ENCODE measurements at places on chromosomes 4 and X. TPM values are rescaled to one million over a fixed set of nuclear protein-coding genes. Genes with fewer than 3 reads are reported as not detected.

KDR gene
- total RNA-seq: not detected

RAB39B gene
- total RNA-seq: 1.6 TPM

PNMA6F gene
- total RNA-seq: not detected

MAGEA1 gene
- 153 TPM for total RNA-seq

AWAT2 gene
- not detected for total RNA-seq

PPARGC1A gene
- 2.4 TPM for total RNA-seq

TMEM129 gene
- 18.4 TPM for total RNA-seq

SEC24B gene
- total RNA-seq: 12.1 TPM

MAML3 gene
- total RNA-seq: 0.21 TPM

- DNase-seq: no peak
Observed at GRCh38 chr4:28545986-28546385, 1685.3 kb downstream of the STIM2 start.

GRCh38 chrX:16445166-16445752, 204.7 kb upstream of the S100G start:
- peak; percentile 19 for DNase-seq

- no peak for DNase-seq
Observed at GRCh38 chr4:41652971-41653370, 95.6 kb downstream of the PHOX2B start.

DNA sequence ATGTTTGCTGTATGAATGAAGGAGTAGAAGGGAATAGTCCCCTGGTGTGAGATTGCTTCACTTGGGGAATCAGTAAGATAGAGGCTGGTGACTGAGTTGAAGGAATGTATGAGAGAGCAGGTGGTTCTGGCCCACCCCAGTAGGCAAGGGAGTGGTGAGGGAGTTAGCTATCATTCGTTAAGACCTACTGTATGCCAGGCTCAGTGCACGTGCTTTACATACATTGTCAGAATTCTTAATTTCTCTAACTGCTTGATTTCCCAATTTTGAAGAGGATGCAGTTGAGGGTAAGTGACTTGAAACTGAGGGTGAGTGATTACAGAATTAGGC, 700 bp downstream of the VMA21 start:
- no peak for DNase-seq

- DNase-seq: no peak
Observed at GRCh38 chr4:140829825-140830224, 73.6 kb upstream of the TBC1D9 start.

DNA sequence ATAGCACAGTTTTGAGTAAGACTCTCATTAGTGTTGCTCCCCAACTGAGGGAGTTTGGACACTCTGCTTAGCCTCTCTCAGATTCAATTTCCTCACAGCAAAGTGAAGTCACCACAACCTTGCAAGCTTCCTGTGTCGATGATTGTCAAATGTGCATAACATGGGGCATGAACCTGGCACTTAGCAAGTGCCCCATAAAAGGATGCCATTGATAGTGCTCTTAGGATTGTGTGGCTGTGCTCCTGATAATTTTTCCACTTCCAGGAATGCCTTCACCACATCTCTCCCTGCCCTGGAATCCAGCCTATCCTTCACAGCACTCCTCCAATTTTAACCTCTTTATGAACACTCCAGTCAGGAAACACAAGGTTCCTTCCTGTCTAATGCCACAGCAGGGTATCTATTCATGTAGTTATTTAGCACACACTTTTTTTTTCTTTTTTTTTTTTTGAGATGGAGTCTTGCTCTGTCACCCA, 309.4 kb downstream of the PPP3CA start:
- no peak for DNase-seq

DNA sequence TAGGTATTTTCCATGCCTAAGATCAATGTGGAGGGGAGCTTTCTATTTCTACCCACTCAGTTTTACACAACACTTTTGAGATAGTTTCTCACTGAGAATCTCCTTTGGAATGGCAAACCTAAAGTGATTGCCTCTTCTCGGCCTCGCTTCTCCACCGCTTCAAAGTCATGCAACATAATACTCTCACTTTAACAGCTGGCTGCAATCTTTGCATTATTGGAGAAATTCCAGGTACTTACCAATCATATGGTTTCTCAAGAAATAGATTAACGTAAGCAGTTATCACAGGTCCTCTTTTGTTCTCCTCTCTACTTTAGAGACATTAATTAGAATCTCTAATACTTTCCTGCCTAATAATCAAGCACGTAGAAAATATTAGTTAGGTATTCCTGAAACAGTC, 3.7 kb upstream of the IL13RA2 start:
- DNase-seq: no peak

- no peak for DNase-seq
Observed at GRCh38 chr4:94634271-94634670, 123.5 kb upstream of the BMPR1B start.

GRCh38 chrX:142089193-142089592, 115.9 kb downstream of the MAGEC2 start:
- peak; percentile 24 for DNase-seq

DNA sequence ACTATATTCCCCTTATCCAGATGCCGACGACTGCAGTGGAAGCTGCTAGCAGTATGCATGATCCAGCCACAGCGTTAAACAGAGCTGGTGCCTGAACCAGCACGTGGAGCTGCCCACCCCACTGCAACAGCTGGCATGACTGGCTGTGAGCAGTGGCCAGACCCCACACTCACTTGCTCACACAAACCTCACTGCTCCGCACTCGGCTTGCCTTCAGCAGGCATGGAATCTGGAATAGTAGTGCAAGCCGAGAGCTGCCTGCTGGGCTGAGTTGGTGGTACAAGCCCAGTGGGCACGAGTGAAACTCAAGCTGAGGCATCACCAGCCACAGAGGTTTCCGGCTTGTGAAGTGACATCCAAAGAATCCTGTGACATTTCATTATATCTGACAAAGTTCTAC, 1197.6 kb downstream of the FAM133A start:
- no peak for DNase-seq

DNA sequence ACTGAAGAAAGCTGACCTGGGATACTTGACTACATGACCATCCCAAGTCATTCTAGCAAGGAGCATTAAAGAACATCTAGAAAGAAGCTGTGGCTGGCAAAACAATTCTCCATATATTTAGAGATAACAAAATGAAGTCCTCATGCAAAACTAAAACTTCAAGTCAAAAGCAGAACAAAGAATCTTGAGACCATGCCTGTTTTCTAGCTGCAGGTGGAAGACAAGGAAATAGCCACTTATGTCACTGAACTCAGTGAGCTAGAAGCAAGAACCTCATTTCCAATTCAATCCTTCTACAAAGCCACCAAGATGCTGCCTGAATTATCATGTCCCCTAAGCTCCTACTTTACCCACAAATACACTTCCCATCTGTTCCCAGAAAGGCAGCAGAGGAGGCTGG, 13.8 kb downstream of the USP46 start:
- no peak for DNase-seq

- no peak for DNase-seq
Observed at GRCh38 chr4:176413171-176413570, 93.4 kb downstream of the SPCS3 start.

GRCh38 chr4:147825451-147826287, 93.8 kb downstream of the ARHGAP10 start:
- no peak for DNase-seq

- DNase-seq: no peak
Observed at GRCh38 chrX:21779095-21779494, 21.2 kb upstream of the SMPX start.

DNA sequence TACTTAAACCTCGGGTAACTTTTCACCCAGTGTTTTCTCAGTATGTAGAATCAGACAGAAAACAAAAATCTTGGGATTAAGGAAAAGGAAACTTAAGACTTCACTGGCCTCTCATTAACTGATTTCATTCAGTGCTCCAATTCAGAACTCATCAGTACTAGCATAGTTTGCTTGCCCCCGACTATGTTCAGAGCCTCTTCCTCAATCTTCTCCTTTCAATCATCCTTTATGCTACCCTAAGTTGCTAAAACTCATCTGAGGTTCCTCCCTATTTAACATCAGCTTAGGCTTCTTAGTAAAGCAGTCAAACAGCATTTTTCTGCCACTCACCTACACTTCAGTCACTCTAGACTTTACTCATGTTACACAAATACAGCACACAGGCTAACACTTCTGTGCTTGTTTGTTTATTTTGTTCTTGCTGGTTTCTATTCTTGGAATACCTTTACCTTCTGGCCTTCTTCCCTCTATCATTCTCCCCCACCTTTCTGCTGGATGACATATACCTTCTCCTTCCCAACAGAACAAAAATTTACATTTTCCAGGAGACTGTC, 163.0 kb upstream of the TLL1 start:
- DNase-seq: no peak

- no peak for DNase-seq
Observed at GRCh38 chr4:57109847-57110639, at the start of gene IGFBP7. Gene IGFBP7 (minus strand): TSS chr4:57110385. CDS start chr4:57110351, 34 bp downstream.

DNA sequence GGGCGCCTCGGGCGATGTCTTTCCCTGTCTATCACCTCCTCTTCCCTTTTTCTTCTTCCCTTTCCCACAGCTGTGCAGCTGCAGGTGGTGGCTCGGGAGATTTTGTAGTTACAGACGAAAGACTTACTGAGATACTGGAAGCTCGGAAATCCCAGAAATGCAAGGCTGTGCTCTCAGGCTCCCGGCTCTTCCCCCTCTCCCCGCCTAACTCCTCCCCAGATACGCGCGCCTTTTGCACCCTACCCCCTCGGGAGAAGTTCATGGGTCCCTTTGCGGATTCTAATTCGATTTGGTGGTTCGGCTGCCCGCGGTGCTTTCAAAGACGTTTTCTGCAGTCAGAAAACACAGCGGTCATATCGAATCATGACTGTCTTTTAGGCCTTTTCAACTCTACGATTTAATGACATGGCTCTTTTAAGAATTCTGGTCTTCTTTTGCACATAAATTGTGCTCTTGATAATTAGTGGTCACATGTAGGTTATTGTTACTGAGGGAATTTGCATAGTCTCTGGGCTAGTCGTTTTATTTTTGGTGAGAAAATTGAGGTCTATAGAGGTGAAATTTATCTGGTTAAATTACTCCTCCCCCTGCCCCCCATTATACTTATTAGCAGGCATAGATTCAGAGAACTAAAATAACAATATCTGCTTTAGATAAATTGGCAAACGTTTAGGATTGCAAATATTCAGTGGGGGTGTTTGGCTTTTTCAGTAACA, 1.6 kb downstream of the SEPTIN11 start:
- DNase-seq: no peak

- DNase-seq: peak; percentile 48
Observed at GRCh38 chrX:74613370-74614092, 893 bp downstream of the RLIM start.

GRCh38 chrX:144275367-144275766, 391.5 kb downstream of the UBE2NL start:
- DNase-seq: no peak

GRCh38 chrX:38638952-38639529, 77.7 kb downstream of the TSPAN7 start:
- no peak for DNase-seq

DNA sequence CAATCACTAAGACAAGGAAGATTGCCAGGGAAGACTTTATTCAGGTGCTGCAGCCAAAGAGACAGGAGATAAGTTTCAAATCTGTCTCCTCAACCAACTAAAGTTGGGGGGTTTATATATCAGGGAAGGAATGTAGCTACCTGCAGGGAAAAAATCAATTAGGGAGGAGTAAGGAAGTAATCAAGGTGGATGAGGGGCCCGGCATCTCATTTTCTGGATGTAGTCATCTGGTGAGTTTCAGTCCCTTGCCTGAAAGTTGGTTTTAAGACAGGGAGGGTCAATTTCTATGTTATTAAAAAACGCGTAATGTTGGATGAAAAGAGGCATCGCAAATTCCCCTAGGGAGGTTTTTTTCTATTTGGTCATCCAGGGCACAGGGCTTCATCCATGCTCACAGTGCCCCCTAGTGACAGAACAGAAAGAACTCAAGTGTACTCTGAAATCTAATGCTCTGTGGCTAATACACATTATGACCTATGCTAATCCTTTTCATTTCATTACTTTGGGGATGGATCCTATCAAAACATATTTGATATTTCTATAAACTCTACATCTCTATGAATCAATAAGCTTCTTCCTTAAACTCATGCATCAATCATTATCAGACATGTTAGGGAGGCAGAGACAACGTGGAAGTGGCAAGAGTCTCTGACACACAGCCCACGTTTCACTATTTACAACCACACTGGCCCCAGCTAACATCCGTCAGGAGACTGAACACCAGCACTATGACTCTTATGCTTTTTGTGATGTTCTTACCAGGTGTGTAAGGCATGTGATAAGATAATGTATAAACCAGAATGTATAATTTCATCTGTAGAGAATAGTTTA, 1577.0 kb upstream of the TENM3 start:
- DNase-seq: peak; percentile 76

GRCh38 chr4:89269121-89269666, 38.4 kb downstream of the GPRIN3 start:
- no peak for DNase-seq

- no peak for DNase-seq
Observed at GRCh38 chr4:126611900-126612299, 1020.9 kb upstream of the INTU start.

- DNase-seq: no peak
Observed at GRCh38 chr4:54909961-54910360, 215.4 kb downstream of the KDR start.

- peak; percentile 40 for DNase-seq
Observed at GRCh38 chr4:14254252-14254651, 626.7 kb upstream of the BOD1L1 start.

All from H4 (cell line).